ENCODE measurements at places on chromosomes 16 and 17.
A peak's percentile ranks its signal among the peaks of the same experiment; 100 is the strongest.

GRCh38 chr16:6484935-6485334, 847.7 kb upstream of the RBFOX1 start:
- no peak for DNase-seq

GRCh38 chr17:2023256-2023655, 1.9 kb downstream of the RTN4RL1 start:
- no peak for DNase-seq

- no peak for DNase-seq
These were observed 1.7 kb downstream of the ADGRG5 start for GRCh38 chr16:57544124-57544653.

DNA sequence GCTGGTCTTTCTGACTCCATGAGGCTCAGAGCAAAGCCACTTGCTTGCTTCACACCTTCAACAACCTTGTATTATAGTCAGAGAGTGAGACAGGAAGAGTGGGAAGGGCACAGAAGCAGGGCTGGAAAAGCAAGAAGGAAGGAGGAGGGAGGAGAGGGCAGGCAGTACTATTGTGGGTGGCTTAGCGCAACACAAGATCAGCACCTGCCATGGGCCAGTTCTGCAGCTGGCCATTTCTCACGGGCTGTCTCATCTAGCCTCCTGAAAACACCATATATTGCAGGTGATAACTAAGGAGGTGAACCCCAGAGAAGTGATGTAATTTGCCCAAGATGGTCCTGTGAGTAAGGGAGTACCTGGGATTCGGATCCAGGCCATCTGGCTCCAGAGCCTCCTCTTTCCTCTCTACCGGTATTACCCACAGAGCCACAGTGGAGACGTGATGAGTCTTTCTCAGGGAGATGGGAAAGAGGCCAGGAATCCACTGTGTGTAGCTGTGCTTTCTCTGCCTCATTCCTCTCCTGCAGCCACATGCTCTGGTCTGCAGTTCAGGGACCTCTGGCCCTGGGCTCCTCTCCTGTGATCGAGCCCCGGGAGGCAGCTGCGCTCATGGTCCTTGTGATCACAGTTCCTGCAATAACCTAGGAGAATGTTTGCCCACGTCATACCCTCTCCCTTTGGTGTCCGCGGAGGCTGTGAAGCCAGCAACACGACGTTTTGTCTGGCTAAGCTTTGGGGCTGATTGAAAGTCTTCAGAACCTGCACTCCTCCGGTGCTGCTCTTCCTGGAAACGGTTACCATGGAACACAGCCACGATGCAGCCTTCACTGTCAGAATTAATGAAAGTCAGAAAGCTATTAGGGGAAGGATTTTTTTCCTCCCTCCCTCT, 178.1 kb upstream of the CCL2 start:
- DNase-seq = no peak

DNA sequence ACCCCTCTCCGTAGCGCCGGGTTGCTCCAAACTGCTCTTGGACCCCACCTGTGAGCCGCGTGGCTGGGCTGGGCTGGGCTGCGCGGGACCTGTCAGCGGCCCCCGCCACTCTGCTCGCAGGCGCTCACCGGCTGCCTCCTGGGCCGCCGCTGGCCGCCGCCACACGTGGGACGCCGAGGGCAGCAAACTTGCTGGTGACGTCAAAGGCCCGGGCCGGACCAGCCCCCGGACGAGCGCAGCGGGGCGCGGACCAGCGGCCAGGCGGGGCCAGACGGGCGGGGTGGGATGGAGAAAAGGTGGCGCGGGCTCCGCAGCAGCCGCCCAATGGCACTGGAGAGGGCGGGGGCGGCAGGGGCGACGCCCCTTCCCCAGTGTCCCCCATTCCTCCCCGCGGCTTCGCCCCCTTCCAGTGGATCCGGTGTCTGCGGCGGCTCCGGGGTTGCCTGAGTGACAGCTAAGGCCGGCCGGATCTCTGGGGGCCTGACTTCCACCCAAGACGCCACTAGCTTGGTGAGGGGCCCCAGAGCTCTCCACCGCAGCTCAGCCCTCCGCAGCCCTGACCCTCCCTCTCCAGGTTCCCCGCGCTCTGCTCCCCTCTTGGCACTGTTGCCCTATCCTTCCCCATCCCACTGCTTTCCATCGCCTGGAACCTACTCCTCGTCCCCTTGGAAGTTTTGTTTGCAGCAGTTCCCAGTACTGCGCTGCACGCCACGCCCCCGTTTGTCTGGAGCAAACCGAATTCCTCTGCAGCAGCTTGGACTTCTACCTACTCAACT, at the start of gene HS3ST3A1:
Gene HS3ST3A1, minus strand, starts transcription at position 154 of the 776 bp plus-strand sequence. CDS start 800 bp downstream, outside the sequence.
- peak; percentile 27 for DNase-seq

DNA sequence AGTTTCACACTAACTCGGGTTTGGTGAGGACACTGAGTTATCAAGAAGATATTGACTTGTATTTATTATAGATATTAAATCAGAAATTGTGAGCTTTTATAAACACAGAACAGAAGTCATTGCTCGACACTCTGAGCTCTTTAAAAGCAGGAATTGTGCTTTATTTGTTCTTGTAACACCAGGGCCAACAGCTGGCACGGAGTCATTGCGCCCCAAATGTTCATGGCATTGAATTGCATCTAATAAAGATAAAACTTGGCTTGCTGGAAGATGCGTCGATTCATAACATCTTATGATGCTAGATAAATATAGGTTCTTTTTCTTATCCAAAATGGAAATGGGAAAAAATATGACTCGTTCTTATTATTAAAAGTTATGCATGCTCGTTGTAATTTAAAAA, 11.8 kb upstream of the MLYCD start:
- no peak for DNase-seq

DNA sequence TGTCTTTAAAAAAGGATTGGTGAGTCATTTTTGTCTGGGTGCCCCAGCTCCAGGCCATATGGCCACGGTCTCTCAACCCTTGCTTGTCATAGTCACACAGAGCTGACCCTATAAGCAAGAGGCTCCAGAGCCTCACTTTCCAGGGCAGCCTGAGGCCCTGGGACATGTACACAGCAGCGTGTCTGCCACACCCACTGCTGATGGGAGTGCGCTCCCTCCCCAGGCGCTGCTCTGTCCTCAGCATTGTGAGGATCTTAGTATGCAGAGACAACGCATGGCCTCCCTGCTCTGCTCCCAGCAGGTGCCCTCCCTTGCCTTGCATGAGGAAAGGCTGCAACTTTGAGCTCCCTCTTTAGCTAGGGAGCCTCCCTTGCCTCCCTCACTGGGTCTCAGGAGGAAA, 80.8 kb upstream of the CRHR1 start:
- DNase-seq = no peak

DNA sequence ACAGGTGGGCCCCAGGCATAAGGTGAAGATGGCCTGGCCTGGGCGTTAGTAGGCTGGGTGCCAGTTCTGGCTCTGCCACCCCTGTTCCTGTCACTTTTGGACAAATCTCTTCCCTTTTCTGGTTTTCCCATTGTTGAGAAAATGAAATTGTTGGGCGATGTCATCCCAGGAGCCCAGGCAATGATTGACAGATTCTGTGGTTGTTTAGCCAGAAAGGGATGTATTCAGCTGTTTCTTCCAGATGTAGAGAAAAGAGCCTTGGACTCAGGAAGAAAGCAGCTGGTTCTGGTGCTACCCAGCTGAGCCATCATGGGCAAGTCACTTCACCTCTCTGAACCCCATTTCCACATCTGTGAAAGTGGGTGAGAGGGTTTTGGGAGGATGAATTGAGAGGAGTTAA, 60.1 kb upstream of the MRTFB start:
- DNase-seq = no peak

DNA sequence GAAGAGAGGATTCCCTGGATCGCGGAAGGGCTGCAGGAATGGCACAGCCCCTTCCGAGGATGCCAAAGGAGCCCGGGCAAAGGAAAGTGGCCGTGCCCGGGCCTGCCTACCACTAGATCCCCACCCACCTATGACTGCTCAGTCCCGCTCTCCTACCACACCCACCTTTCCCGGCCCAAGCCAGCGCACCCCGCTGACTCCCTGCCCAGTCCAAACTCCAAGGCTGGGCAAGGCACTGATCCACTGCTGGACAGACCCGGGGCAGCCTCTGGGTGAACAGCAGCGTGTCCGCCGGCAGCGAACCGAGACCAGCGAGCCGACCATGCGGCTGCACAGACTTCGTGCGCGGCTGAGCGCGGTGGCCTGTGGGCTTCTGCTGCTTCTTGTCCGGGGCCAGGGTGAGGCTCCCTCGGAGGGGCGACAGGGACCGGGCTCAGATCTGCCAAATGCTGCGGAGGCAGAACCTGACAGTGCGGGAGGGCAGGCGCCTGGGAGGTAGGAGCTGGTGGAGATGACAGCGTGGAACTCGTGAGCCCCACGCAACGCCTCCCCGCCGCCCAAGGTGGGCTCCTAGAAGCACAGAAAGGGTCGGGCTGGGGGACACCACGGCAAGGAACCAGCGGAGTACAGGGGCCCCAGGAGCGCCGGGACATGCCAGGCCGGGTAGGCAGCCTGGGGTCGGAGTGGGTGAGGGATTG, at the start of gene CES2:
Gene CES2, plus strand, starts transcription at position 203 of the 698 bp plus-strand sequence. Its CDS starts 120 bp downstream, at position 323.
- no peak for DNase-seq

DNA sequence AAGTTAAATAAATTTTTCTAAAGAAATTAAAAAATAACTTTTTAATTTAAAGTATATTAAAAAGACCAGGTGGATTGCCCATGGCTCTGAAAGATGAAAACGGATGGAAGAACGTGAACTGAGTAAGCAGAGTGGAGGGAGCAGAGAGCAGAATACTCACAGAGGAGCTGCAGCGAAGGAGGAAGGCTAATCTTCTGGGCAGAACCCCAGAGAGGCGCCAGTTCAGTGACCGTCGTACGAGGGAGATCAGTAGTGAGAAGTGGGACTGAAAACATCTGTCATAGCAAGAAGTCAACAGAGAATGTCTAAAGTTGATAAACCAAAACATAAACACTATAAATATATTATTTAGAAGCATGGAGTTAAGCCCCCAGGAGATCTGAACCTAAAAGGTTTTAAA, 34.9 kb downstream of the UBE2G1 start:
- no peak for DNase-seq

DNA sequence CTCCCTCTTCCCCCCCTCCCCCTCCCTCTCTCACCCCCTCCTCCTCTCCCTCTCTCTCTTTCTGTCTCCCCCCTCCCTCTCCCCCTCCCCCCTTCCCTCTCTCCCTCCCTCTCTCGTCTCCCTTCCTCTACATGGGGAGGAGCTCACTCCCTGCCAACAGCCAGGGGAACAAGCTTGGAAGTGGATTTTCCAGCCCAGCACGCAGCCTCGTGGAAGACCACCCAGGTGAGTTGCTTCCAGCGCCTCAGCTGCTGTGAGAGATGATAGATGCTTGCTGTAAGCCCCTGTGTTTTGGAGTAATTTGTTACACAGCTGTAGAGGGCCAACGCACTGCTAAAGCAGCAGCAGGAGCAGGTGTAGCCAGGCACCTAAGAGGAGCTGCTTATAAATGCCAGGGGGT, 20.8 kb downstream of the ACTG1 start:
- no peak for DNase-seq

DNA sequence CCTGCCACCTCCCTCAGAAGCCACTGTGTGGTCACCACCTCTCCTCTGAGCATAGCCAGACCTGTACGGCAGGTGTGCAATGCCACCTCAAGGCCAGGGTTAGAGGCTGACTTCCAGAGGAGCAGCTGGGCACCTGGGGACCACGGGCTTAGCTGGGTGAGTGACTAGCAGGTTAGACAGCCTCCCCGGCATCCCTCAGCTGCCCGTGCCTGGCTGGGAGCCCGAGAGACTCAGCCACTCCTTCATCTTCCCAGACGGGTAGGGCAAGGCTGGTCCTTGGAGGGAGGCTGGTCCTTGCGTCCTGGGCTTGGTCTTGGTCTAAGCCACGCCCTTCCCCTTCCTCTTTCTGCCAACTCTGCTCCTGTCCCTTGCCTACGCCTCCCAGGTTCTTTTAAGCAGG, 7.8 kb downstream of the CRHR1 start:
- DNase-seq = no peak

GRCh38 chr17:58318065-58318481, 10.5 kb downstream of the TSPOAP1 start:
- DNase-seq = peak; percentile 0

DNA sequence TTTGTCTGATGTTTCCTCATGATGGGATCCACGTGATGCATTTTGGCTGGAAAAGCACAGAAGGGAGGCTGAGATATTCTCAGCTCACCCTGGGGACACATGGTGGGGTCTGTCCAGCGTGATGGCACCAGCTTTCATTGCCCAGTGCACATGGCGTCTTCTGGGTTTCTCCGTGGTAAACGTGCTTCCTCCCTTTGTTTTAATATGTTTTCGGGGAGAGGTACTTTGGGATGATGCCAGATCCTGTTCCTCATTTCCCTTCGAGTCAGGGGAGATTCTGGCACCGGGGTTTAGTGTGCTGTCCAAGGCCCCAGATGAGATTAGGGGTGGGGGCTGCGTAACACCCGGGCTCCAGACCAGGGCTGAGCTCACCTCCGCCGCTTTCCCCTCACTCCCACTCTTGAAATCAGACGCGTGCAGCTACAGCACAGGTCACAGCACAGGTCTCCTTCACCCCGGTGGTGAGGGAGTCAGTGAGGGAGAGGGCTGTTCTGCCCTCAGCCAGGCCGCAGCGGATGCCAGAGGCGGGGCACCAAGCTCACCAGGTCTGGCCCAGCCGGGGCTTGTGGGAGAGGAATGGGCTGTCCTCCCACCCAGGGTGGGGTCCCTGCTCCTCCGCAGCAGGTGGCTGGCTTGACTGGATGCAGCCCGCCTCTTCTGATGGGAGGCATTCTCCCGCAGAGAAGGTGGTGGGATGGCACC, 33.9 kb downstream of the COX4I1 start:
- DNase-seq = no peak

DNA sequence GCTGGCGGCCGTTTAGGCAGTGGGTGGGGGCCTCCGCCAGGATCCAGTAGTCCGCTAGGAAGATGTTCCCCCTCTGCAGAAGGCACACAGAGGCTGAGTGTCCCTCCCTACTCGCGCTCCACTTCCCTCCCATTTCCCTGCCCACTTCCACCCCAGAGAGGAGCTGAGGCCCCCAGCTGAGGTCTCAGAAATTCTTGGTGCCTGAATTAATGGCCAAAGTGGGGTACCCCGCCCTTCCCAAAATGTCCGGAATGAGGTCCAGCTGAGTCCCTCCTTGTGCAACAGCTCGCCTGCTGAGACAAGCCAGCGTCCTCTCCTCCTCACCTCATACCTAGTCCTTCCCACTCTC, 7.9 kb downstream of the ALOXE3 start:
- no peak for DNase-seq

DNA sequence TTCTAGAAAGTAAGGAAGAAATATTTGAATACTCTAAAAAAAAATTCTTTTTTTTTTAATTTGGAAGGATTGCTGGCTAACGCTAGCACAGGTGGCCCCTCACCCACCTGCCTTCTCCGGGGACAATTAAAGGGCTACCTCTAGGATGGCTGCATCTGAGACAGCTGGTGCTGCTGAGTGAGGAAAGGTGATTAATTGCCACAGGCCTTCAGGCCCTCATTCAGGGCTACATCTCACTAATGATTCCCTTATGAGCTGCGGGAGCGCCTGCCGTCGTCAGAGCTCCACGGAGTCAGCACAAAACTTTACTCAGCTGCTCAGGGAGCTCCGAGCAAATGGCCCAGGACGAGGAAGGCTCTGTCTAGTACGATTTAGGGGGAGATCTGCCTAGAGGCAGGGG, 27.0 kb upstream of the AKTIP start:
- no peak for DNase-seq
